ENCODE measurements at places on chromosomes 1 and 21. TPM values are rescaled to one million over a fixed set of nuclear protein-coding genes. Genes with fewer than 3 reads are reported as not detected.

Gene GJA9
- 0.04 TPM for polyA plus RNA-seq

DNA sequence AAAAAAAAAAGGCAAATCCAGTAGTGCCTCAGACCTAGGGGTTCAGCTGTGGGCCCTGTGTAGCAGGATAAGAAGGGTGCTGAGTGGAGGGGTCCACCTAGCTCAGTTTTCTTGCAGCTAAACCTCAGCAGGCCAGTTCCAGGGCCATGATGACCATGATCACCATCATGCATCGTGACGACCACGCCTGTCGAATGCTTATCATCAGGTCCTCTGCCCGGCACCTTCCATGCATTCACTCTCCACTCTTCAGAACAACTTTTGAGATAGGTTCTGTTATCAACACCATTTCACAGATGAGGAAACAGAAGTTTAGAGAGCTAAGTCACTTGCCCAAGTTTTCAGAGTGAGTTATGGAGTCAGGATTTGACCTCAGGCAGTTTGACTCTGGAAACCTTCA lies 54.9 kb downstream of the ACBD3 start:
- no peaks in the 10 kb centered on the region for H3K36me3 ChIP-seq
- no peak overlapping the region for H3K27ac ChIP-seq
- H3K4me3 ChIP-seq = no peak overlapping the region
- H3K4me1 ChIP-seq = peaks cover 8% of the 10 kb centered on the region
- no peak for DNase-seq

DNA sequence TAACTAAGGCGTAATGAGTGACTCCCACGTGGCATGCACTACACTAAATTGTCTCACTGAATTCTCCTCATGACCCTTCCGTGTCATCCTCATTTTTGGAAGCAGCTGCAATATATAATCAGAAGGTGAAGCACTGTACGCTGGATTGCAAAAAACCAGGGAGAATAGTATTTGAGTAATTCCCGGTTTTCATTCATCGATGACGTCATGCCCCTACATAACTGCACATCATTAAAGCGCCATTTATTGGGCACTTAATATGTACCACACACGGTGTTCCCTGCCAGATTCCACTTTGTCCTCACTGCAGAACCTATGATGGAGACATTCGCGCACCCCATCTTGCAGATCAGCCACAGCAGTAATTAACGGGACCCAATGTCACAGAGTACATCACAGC lies 41.0 kb downstream of the DHRS3 start:
- no peak overlapping the region for H3K4me3 ChIP-seq
- no peaks in the 10 kb centered on the region for H3K27me3 ChIP-seq
- DNase-seq = no peak
- peaks cover 6% of the 10 kb centered on the region for H3K4me1 ChIP-seq

DNA sequence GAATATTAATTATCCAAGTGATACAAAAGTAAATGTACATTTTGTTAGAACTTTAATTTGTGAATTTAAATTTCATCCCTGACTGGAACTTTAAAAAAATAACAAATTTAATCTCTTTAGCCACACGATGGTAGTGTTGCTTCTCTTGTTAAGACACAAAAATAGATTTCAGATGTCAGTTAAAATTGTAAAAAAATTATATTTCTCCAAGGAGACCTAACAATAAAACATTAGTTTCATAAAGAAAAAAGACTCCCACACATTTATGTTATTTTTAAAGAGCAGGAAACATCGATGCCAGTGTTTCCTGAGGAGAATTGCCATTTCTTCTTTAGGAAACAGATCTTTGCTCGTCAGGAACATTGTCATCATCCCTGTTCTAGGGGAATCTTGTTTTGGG lies 74.0 kb upstream of the DEPDC1 start:
- no peaks in the 10 kb centered on the region for H3K36me3 ChIP-seq
- no peaks in the 10 kb centered on the region for H3K27me3 ChIP-seq
- no peak for DNase-seq
- no peak overlapping the region for H3K27ac ChIP-seq
- H3K4me3 ChIP-seq = no peak overlapping the region

DNA sequence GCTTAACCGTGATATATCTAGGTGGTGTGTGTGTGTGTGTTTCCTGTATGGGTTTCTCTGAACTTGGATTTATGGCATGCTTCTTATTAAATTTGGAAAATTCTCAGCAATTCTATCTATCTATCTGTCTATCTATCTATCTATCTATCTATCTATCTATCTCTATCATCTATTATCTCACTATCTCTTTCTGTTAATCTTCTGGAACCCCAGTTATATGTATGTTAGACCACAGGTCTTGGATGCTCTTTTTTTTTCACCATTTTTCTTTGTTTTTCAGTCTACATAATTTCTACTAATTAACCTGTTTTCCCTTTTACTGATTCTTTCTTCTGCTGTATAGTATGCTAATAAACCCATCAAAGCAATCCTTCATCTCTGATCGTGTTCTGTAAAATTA lies 538.0 kb downstream of the PTPRU start:
- no peak overlapping the region for H3K27ac ChIP-seq
- no peaks in the 10 kb centered on the region for H3K4me1 ChIP-seq
- no peak for DNase-seq
- no peak overlapping the region for H3K4me3 ChIP-seq
